ENCODE measurements at places on chromosomes 11 and 22.

DNA sequence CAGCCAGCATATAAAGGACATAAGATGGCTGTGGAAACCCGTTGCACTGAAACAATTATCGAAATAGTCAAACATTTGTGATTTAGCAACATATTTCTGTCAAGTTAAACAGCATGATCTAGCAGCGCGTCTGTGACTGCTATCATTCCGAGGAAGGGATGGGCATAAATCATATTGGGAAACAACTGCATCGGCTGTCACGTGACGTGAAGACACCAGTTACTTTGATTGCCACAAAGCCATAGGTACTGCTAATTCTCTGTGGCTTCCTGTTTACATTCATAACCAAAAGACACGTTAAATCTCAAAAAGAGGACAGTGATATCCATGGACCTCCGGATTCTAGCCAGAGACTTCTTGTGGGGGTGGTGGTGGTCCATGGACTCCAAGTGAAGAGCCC is 87.8 kb downstream of the CACNA1I start:
- no peak for DNase-seq

- DNase-seq = no peak
Observed at GRCh38 chr22:26599505-26599904, 9.6 kb upstream of the TPST2 start.

DNA sequence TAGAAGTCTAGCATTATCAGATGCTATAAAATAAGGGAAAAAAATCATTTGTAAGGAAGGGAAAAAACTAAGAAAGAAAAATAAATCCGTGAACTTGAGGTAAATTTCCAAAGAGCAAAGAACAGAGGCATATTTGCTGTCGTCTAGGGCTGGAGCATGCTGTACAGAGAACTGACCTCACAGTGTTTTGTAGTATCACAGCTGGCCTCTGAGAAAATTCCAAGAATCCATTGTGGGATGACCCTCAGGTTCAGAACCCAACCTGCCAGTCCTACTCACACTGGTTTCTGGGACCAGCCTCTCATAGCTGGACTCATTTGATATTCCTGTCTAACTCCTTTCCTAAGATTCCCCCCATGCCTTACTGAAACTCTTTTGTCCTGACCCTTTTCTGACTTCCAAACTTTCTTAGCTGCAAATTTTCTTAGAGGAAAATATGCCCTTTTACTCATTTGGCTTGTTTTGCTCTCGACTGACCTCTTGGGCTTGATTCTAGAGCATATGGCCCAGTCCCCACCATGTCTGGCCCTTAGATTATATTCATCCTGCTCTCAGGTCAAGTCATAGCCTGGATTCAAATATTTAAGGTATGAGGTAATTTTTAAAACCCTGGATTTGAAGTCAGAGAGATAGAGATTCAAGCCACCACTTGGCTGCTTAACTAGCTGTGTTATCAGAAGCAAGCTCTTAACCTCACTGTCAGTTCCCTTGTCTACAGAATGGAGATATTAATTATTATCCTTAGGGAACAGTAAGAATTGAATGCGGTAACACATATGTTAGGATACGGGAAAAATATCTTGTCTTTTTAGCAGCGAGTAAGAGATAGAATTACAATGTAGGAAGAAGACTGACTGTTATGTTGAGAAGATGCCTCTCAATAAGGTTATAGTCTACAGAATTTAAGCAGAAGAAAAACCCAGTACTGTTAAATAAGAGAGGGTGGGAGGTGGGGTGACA is 89.7 kb upstream of the KCNA4 start:
- no peak for DNase-seq

- DNase-seq = no peak
Observed at GRCh38 chr11:43861141-43861540, 19.5 kb upstream of the ALKBH3 start.

- DNase-seq = no peak
Observed at GRCh38 chr11:85948884-85949283, 93.7 kb downstream of the CCDC83 start.

GRCh38 chr11:120208001-120208441 is 2.8 kb upstream of the OAF start:
- no peak for DNase-seq

- DNase-seq = no peak
Observed at GRCh38 chr11:68092411-68092810, 28.8 kb downstream of the CHKA start.

GRCh38 chr11:102005306-102005705 is 41.9 kb upstream of the CFAP300 start:
- DNase-seq = no peak

- DNase-seq = no peak
Observed at GRCh38 chr22:17234144-17234623, 14.9 kb upstream of the ADA2 start.

DNA sequence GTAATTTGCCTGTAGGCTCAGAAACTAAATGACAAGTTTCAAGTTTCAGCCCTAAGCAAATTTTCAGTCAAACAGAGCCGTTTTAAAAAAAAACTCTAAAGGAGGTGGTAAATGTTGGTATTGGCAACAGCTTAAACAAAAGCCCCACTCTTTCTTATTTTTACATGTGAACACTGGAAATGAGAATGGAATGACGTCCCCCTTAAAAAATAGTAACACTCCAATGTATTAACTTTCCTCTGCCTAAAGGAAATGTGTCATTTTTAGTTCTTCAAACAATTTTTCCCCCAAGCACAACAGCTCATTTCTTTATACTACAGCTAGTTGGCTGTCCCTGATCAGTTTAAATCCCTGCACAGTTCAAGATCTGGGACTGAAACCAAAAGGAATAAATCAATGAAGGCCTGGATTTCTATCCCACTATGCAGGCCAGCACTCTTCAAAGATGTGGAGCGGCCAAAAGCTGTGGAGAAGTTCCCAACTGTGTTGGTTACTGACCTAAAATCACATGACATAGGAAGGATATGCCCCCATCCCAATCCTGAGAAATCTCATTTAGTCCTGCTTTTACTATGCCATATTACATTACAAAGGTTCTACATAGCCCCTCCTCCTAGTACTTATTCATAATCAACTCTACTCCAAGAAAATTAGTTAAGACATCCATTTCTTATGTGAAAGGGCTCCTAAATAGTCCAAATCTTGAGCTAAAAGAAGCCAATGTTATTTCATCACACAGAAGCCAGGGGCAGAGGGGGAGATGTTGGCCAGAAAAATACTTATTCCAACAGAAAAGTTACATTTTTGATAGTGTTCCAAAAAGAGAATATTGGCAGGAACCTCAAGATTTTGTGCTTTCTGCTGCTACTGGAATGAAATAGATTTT is 95.9 kb downstream of the CADM1 start:
- DNase-seq = no peak

GRCh38 chr11:126874831-126875230 is 125.7 kb downstream of the KIRREL3 start:
- no peak for DNase-seq

GRCh38 chr22:37310075-37310606 is 27.8 kb downstream of the CYTH4 start:
- no peak for DNase-seq

DNA sequence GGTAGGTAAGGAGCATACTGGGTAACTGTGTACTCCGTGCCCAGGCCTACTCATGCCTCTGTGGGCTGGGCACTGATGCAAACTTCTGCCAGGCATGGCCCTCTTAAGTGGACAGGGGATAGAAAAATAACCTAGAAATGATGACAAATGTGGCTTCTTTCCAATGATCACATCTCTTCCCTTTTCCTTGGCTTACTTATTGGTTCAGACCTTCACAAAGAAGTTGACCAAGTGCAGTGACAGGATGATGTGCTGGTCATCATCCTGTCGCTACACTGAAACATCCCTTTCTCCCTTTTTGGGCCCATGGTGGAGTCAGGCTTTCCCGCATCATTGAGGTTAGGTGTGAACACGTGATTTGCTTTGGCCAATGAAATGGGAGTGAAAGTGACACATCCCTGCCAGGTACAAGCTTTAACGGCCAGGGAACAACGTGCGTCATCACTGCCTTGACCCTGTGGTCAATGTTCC is 31.8 kb upstream of the APOBEC3A start:
- no peak for DNase-seq

- no peak for DNase-seq
Observed at GRCh38 chr22:36253523-36254490, 874 bp downstream of the APOL1 start.

DNA sequence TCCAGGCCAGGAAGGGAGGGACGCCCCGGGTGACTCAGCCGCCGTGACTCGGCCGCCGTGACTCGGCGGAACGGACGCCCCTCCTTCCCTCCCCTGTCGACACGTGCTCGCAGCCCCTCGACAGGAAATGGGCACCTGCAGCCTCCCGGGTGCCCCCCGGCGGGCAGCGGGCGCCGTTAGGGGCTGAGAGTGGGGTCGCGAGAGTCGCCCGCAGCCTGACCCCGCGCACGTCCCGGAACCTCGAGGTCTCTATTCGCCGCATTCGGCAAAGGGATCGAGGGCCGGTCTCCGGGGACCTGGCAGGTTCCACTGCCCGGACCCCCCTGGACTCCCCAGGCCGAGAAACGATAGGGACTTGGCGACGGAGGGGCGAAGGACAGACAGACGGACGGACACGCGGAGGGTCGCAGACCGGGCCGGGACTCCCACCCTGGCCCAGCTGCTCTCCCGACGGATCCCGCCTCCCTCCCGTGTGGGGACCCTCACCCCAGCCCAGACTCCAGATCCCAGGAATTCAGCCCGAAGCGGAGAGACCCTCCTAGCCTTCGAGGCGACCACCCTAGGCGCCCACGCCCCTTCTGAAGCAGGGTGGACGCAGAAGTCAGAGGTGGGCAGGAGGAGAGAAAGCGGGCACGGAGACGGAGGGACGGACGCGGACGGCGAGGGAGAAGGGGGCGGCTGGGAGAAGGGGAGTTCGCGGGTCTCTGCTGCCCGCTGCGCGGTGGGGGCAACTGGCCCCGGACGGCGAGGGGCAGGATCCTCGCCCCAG is 648 bp downstream of the FOSL1 start:
- peak; percentile 56 for DNase-seq

- no peak for DNase-seq
Observed at GRCh38 chr11:10862446-10862845, 4.6 kb upstream of the ZBED5 start.

GRCh38 chr11:72688929-72689328 is 14.7 kb upstream of the PDE2A start:
- no peak for DNase-seq

DNA sequence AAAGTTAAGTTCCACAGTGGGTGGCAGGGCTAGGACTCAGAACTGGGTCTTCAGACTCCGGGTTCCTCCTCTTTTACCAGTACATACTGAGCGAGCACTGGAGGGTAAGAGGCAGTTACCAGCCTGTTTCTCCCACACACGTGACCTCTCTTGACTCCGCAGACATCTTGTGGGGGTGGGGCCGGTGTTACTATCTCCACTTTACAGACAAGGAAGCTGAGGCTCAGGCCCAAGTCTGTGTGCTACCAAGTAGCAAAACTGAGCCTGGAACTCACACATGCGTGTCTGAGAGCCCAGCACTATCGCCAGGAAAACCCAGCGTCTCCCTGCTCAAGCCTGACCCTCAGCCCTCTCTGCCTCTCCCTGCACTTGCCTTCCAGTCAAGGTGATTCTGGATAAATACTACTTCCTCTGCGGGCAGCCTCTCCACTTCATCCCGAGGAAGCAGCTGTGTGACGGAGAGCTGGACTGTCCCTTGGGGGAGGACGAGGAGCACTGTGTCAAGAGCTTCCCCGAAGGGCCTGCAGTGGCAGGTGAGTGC is 16.0 kb upstream of the SMIM35 start:
- DNase-seq = no peak

GRCh38 chr11:79388201-79388600 is 52.6 kb downstream of the TENM4 start:
- no peak for DNase-seq

- peak; percentile 60 for DNase-seq
Observed at GRCh38 chr11:65786786-65787636, at the start of gene OVOL1. TSS of gene OVOL1 (plus strand) at chr11:65787063. CDS start at chr11:65787374, 311 bp downstream.

- no peak for DNase-seq
Observed at GRCh38 chr11:45446998-45447397, 160.9 kb upstream of the SYT13 start.

GRCh38 chr11:978781-979180 is 53.1 kb downstream of the AP2A2 start:
- no peak for DNase-seq

- DNase-seq = no peak
Observed at GRCh38 chr11:65858681-65859087, 704 bp upstream of the CFL1 start.

- DNase-seq = no peak
Observed at GRCh38 chr11:6780829-6781228, 2.0 kb upstream of the OR2AG1 start.

- DNase-seq = no peak
Observed at GRCh38 chr22:46110215-46110614, 40.1 kb upstream of the PPARA start.

DNA sequence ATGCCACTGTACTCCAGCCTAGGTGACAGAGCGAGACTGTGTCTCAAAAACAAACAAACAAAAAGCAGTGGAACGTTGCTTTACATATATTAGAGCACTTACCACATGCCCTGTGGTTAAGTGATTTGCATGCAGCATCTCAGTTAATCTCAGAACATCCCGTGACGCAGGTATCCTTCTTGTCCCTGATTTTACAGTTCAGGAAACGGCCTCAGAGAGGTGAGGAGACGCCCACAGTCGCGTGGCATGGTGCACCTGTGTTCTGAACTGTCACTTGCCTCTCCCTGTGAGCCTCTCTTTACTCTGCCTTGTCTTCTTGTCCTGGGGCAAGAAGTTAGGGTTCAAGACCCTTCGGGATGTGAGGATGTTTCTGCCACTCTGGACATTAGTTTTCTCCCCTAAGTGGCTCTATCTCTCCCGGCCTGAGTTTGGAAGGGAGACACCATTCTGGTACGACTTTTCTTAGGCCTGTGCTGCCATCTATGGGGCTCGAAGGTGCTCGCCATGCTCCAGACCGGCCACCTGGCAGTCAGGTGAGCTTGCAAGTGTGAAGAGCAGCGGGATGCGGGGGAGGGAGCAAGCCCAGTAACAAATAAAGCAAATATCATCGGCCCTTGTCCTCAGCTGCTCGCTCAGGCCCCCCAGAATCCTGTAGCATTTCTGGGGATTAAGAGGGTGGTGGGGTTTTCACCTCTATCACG is 25.6 kb downstream of the YWHAH start:
- peak; percentile 81 for DNase-seq

- peak; percentile 89 for DNase-seq
Observed at GRCh38 chr11:118610773-118611432, 3.5 kb downstream of the PHLDB1 start.

GRCh38 chr22:20581503-20582170 is 74.2 kb downstream of the MED15 start:
- no peak for DNase-seq

DNA sequence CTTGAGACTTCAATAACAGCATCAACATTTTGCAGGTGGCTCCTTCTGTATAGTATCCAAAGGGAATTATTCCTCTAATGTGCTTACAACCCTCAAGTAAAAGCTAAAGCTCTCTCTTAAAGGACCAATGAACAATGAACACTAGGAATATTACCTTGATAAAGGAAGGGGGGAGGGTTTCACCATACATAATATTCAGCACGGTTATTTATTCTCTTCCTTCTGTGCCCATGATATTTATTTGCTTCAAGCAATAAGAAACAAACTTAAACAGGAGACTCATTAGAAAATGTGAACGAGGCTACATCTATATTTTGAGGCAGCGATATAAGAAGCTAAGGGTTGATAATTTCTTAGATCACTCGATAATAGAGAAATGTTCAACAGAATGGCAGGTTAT is 21.2 kb downstream of the BLID start:
- DNase-seq = no peak
